Bronchus fibroblast of lung (primary cell): ENCODE measurements at places on chromosomes 7 and 10. TPM values are rescaled to one million over a fixed set of nuclear protein-coding genes. Genes with fewer than 3 reads are reported as not detected.

Gene PHTF2
- 17.8 and 19.6 TPM in 2 replicates for total RNA-seq

Gene IFRD1
- 22.0 and 33.0 TPM in 2 replicates for total RNA-seq

Gene SFMBT2
- 1.6 and 1.7 TPM in 2 replicates for total RNA-seq

Gene AKR1C3
- 0.67 and 1.8 TPM in 2 replicates for total RNA-seq

Gene AOC1
- not detected in 2 replicates for total RNA-seq

Gene PRSS58
- total RNA-seq = not detected in 2 replicates

Gene AGFG2
- total RNA-seq = 9.1 and 16.0 TPM in 2 replicates

Gene PPIA
- total RNA-seq = 3,457 and 3,797 TPM in 2 replicates

Gene SPDYE11
- total RNA-seq = not detected in 2 replicates

Gene TRIM4
- 14.3 and 15.6 TPM in 2 replicates for total RNA-seq

Gene PAX4
- total RNA-seq = not detected in 2 replicates

Gene SMKR1
- total RNA-seq = 0.17 TPM in 1 of 2 replicates, not detected in the other

Gene SYT15
- 0.59 TPM in 1 of 2 replicates, not detected in the other for total RNA-seq

Gene AMPH
- 1.9 and 2.9 TPM in 2 replicates for total RNA-seq

Gene GDF2
- total RNA-seq = not detected in 2 replicates

Gene MORN4
- total RNA-seq = 6.2 and 9.4 TPM in 2 replicates
